ENCODE measurements at places on chromosomes 2 and 18. TPM values are rescaled to one million over a fixed set of nuclear protein-coding genes. Genes with fewer than 3 reads are reported as not detected.

FAP gene
- total RNA-seq = not detected

KYNU gene
- 44.5 TPM for total RNA-seq

FHOD3 gene
- total RNA-seq = 13.3 TPM

TPO gene
- not detected for total RNA-seq

TDRD15 gene
- 1.9 TPM for total RNA-seq

FBXO48 gene
- total RNA-seq = 1.2 TPM

CD8B gene
- total RNA-seq = not detected

GRCh38 chr2:187580462-187581124, 26.4 kb upstream of the TFPI start:
- H3K27me3 ChIP-seq = no peaks in the 10 kb centered on the region
- DNase-seq = peak; percentile 35
- no peak overlapping the region for H3K4me3 ChIP-seq
- no peak overlapping the region for H3K27ac ChIP-seq
- H3K4me1 ChIP-seq = no peaks in the 10 kb centered on the region

DNA sequence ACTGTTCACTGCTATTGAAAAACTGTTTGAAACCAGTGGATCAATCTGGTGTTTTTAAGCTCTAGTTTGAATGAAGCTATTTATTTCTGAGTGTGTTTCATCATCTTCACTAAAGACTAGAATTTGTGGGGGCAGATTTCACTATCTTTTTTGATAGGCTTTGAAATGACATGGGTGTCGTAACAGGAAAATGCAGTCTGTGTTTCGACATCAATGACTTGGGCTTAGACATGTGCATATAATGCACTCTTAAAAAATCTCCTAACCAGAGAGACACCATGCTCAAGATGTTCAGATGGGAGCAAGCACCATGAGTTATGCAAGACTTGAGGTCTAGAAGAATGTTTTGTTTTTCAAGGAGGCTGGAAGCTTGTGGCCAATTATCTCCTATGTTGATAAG, 221.6 kb downstream of the GPD2 start:
- H3K4me1 ChIP-seq = no peaks in the 10 kb centered on the region
- H3K36me3 ChIP-seq = no peaks in the 10 kb centered on the region
- H3K4me3 ChIP-seq = no peak overlapping the region
- no peaks in the 10 kb centered on the region for H3K27me3 ChIP-seq
- DNase-seq = no peak

DNA sequence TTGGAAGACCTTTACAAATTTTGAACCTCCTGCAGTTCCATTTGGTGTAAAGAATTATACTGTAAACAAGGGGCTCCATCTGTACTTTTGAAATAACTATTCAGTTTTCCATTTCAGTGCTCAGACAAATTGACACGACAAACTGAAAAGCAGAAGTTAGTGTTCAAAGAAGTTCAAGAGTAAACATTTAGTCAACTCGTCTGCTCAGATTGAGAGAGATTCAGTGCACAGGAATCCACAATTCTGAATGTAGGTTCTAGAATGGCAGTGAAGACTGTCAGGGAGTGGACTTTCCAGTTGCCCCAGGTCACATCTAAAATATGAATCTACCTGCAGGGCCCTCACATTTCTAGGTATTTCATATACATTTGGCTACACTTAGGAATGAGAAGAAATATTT, 322.3 kb upstream of the TCF4 start:
- no peaks in the 10 kb centered on the region for H3K36me3 ChIP-seq
- peaks cover 17% of the 10 kb centered on the region for H3K4me1 ChIP-seq
- DNase-seq = peak; percentile 69
- H3K4me3 ChIP-seq = no peak overlapping the region

- no peaks in the 10 kb centered on the region for H3K4me1 ChIP-seq
- no peak overlapping the region for H3K27ac ChIP-seq
- no peaks in the 10 kb centered on the region for H3K36me3 ChIP-seq
- DNase-seq = no peak
- no peak overlapping the region for H3K4me3 ChIP-seq
- no peaks in the 10 kb centered on the region for H3K27me3 ChIP-seq
Measured at GRCh38 chr2:31097962-31098613, 40.2 kb downstream of the GALNT14 start.

DNA sequence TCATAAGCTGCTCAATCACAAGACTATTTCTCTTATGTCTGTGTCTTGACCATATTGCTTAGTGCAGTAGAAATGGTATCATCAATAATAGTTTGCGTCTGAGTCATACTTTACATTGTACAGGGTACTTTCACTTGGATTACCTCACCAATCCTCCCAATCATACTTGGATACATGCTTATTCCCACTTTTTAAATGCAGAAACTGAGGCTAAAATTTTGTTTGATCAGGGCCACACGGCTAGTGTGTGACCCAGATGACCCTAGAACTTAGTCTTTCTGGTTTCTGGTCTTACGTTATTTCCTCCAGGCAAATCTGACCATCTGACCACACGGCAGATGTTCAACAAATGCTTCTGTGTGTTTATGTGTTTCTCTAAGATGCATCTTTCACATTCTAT, 23.8 kb upstream of the CCL20 start:
- no peaks in the 10 kb centered on the region for H3K4me1 ChIP-seq
- no peaks in the 10 kb centered on the region for H3K36me3 ChIP-seq
- H3K27me3 ChIP-seq = no peaks in the 10 kb centered on the region
- no peak for DNase-seq
- no peak overlapping the region for H3K4me3 ChIP-seq

GRCh38 chr18:79580498-79581171, 99.0 kb upstream of the CTDP1 start:
- no peak for DNase-seq
- no peak overlapping the region for H3K4me3 ChIP-seq
- no peak overlapping the region for H3K27ac ChIP-seq
- H3K27me3 ChIP-seq = peaks cover 53% of the 10 kb centered on the region
- H3K36me3 ChIP-seq = no peaks in the 10 kb centered on the region

GRCh38 chr2:56933976-56934375, 750.2 kb downstream of the CCDC85A start:
- H3K27me3 ChIP-seq = no peaks in the 10 kb centered on the region
- no peak for DNase-seq
- H3K36me3 ChIP-seq = no peaks in the 10 kb centered on the region
- H3K4me3 ChIP-seq = no peak overlapping the region
- H3K27ac ChIP-seq = no peak overlapping the region

DNA sequence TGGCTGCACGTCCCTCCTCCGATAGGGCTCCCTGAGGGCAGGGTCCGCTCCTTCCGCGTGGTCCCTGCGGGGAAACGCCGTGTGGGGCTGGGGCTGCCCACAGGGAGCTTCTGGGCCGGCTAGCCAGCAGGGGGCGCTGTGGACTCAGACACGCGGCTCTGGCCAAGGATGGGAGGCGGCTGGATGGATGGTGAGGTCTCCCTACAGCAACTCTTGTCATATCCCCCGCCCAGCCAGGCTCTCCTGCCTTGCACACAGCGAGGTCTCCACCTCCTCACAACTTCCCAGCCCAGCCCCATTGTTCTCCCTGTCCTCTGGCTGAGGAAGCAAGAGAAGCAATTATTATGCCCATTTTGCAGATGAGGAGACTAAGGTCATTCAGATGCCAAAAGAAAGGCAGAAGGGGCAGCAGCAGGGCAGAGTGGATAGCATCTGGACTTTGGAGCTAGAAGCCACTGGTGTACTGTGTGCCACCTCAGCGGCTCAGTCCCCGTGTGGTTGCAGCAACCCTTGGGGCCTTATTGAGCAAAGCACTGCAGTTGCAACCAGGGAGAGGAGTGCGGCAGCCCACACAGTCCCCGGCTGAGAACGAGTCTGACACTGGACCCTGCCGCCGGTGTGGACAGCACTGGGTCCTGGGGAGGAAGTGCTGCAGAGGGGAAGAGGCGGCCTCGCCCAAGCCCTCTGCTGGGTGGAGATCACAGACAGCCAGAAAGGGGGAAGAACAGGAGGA, 99.0 kb downstream of the ZFP36L2 start:
- DNase-seq = no peak
- no peak overlapping the region for H3K4me3 ChIP-seq
- H3K4me1 ChIP-seq = peaks cover 43% of the 10 kb centered on the region
- H3K27me3 ChIP-seq = no peaks in the 10 kb centered on the region
- H3K36me3 ChIP-seq = no peaks in the 10 kb centered on the region

GRCh38 chr2:208827549-208828221, 421.1 kb downstream of the PTH2R start:
- no peak overlapping the region for H3K4me3 ChIP-seq
- H3K36me3 ChIP-seq = no peaks in the 10 kb centered on the region
- no peak for DNase-seq

GRCh38 chr2:230441227-230441897, 25.4 kb downstream of the SP100 start:
- H3K36me3 ChIP-seq = no peaks in the 10 kb centered on the region
- no peak overlapping the region for H3K4me3 ChIP-seq

- H3K4me3 ChIP-seq = peak overlapping the region; percentile 98
- H3K36me3 ChIP-seq = peaks cover 12% of the 10 kb centered on the region
- peak; percentile 14 for DNase-seq
- H3K4me1 ChIP-seq = peaks cover 25% of the 10 kb centered on the region
Measured at GRCh38 chr2:227324642-227324994, 433 bp upstream of the MFF start.

DNA sequence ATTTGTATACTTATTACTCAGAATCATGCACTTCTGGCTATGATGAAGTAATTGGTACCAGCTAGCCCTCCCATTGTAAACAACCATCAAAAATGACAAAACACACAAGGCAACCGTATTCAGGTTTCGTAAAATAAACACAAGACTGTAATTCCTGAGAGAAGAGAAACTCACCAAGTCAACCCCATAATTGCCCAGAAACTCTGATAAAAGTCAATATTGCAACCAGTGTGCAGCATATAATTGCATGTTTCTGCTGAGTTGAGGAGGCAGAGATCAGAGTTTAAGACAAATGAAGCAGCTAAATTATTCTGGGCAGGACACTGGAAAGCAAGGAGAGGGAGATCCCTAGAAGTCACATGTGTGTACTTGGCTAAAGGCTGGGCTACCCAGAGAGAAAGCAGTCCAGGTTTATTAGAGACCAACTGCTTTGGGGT, 90.3 kb downstream of the ROCK2 start:
- H3K27ac ChIP-seq = peak overlapping the region; percentile 67
- no peak overlapping the region for H3K4me3 ChIP-seq
- peak; percentile 82 for DNase-seq
- peaks cover 15% of the 10 kb centered on the region for H3K4me1 ChIP-seq
